Epithelial cell of esophagus (primary cell): ENCODE measurements at places on chromosomes 4 and X.

DNA sequence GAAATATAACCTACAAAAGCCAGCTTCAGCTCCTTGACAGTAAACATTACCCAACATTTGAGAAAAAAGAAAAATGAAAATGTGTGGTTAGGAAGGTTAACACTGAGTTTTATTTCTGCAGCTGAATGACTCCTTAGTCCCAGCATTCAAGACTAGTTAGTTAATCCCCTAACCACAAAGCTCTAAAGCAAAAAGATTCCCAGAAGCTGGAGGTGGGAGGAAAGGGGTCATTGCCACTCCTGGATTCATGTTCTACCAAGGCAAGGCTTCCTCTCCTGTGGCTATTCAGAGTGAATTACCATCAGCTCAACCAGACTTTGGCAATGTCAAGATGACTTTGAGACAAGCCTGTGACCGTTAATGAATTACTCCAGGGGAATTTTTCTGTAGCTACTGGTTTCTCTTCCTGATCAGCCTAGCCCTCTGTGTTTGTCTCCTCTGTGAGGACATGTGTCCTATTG lies 63.6 kb downstream of the HADH start:
- DNase-seq, result no peak

DNA sequence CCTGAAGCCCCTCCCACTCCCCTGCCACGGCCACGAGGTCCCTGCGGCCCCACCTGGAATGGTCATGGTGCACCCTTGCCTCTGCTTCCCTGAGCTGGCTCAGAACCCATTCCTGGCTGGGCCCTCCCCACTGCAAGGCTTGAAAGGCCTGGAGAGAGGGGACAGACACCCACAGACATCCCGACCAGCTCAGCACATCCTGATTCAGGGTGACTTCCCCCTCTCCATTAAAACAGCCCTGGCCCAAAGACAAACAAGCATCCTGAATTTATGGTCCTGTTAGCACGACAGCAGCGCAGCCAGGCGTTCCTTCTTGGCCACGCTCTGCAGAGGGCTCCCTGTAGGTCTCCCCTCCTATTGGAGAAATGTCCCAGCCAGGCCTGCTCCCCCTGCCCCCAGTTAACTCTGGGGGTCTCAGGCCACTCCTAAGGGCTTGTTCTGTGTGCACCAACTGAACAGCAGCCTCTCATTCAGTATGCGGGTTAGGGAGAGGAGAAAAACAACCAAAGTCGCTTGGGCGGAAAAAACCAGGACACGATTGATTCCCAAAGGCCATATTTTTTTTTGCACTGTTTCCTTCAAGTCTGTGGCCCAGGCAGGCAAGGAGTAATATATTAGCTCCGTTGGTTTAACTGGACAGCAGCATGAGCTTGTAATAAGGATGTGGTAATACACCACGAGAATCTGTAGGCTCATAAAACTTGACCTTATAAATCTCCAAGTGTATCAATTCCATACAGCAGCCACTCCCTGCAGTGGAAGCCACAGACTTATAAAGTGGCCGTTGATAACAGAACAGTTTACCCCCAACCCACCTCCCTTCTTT lies 106.7 kb upstream of the MSX1 start:
- no peak for DNase-seq

GRCh38 chrX:139299309-139299708 lies 231.2 kb upstream of the F9 start:
- no peak for DNase-seq

DNA sequence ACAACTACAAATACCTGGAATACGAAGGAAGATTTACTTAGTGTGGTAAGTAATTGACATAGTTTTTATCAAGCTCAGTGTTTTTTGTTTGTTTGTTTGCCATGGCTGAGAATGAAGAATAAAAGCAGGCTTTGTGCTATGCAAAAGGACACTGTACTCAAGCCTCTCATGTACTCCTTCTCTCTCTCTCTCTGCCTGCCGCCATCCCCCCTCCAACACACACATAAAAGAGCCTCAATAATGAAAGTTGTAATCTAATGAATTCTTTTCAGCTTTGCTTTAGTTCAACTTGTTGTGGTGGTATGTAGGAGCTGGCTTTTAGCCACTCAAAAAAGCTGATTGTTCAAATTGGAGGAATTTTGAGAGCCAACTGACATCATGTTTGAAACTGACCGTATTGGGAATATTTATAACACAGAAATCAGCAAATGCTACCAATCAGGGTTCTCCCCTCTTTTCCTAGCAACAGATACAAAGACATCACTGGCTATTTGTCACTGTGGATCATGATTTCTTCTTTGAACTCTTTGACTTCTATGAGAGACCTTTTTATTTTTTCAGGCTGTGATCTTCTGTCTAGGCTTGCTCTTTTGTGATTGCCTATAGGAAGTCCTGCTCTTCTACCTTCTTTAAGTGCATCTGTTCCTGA lies 1148.8 kb downstream of the RAPGEF2 start:
- DNase-seq, result no peak
